ENCODE measurements at places on chromosomes 11 and 22.

- DNase-seq: no peak
Measured at GRCh38 chr11:124311269-124311668, 2.5 kb downstream of the OR8D1 start.

- DNase-seq: peak; percentile 46
Measured at GRCh38 chr11:134207538-134208239, 16.1 kb downstream of the NCAPD3 start.

GRCh38 chr11:131109257-131109656 is 193.0 kb upstream of the SNX19 start:
- DNase-seq: peak; percentile 42

GRCh38 chr11:106415510-106415909 is 338.0 kb downstream of the AASDHPPT start:
- no peak for DNase-seq

- DNase-seq: peak; percentile 54
Measured at GRCh38 chr11:110778343-110778742, 66.1 kb upstream of the ARHGAP20 start.

DNA sequence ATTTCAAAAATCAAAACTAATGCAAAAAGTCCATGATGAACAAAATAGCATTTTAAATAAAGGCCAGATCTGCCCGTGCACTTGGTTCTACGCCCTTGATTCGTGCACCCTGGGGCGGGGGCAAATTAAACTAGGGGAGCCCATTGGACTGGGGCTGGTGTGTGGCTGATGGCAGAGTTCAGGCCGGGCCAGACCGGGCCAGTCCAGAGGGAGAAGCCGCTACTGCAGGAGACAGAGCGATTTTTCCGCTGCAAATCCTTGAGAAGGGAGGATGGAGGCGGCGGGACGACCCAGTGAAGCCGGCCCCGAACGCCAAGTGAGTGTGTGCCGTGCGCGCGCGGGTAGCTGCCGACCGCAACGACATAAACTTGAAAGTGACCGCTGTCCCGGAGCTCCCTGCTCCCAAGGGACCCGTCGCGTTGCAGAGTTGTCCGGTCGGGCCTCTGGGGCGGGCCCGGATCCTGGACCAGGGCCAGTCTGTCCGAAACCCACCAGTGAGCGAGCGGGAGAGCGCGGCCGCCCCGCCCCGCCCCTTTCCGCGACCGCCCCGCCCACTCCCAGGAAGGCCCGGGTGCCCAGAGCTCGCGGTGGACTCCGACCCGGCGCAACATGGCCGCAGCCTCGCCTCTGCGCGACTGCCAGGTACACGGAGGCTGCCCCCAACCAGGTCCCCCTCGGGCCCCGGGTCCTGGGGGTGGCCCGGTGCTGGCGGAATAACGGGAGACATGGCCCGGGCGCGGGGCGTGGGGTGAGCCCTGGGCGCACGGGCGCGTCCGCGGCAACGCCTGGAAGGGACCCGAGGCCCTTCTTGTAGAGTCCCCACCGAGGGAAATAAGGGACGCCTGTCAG is at the start of gene TTC38:
TSS of gene TTC38 (plus strand) at position 578 of the 849 bp plus-strand sequence. CDS start at position 610, 32 bp downstream.
- peak; percentile 93 for DNase-seq

GRCh38 chr11:76629853-76630599 is 40.5 kb downstream of the LRRC32 start:
- DNase-seq: no peak

DNA sequence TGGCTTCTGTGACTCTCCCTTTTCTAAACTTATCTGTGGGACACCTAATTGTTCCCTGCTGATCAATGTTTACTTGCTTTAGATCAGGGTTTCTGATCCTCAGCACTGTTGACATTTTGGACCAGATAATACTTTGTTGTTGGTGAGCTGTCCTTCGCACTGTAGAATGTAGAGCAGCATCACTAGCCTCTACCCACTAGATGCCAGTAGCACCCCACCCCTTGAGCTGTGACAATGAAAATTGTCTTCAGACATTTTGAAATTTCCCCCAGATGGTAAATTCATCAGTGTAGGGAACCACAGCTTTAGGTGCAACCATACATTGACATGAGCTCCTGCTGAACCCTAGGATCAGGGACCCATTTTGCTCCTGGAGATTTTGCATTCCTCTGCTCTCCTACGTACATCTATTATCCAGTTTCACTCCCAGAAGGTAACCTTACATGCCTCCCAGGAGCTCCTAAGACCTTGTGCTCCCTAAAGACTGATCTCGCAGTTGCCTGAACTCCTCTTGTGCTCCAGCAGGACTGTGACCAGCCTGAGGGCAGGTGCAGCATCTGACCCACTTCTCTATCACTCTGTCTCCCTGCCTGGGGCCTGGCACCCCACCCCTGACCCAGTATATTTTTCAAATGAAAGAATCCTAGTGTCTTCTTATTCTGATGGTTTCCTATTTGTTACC is 107.8 kb downstream of the FAR1 start:
- DNase-seq: peak; percentile 27

GRCh38 chr11:8652140-8652539 is 30.3 kb downstream of the TRIM66 start:
- peak; percentile 98 for DNase-seq

GRCh38 chr11:32006799-32007388 is 84.0 kb upstream of the RCN1 start:
- DNase-seq: peak; percentile 69

DNA sequence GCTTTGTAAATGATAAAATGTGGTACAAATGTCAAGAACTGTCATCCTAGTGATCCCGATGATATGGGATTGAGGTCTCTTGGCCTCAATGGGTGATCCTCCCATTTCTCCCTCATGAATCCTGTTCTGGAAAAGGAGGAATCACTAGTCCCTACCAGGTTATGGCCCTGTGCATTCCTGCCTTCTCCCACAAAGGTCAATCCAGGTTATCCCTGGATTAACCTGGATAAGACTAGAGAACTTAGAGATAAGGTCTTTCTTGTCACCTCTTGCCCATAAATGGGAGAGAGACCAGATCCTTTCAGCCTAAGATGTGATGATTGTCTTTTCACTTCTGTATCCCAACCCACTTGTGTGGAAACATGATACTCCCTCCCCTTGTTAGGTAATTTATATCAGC is 396.7 kb downstream of the BUD13 start:
- no peak for DNase-seq

DNA sequence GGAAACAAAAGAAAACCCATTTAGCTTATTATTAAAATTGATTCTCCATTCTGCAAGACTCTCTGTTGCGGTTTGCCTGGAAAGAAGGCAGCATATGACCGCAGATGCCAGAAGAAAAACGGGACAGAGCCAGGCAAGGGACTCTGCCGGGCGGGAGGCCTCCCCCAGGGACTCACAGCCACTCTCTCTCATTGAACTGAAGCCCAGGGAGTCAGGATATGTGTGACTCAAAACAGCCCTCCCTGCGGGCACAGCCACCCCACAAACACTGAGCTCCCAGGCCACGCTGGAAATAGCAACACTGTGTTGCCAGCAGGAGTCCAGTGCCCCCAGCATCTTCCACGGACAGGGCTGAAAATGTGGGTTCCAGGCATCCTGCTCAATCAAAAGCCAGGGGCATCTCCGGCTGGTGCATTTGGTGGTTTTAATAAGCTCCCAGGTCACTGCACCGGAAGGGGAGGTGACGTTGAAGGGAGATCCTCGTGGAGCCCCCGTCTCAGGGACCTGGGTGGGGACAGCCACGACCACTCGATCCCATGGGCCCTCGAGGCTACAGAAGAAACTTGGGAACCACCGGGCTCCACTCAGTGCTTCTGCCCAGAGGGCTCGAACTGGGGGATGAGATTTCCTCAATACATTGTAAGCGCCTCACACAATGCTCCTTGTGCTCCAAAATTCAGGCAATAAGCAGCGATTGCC is 624.5 kb downstream of the TBC1D22A start:
- DNase-seq: no peak

DNA sequence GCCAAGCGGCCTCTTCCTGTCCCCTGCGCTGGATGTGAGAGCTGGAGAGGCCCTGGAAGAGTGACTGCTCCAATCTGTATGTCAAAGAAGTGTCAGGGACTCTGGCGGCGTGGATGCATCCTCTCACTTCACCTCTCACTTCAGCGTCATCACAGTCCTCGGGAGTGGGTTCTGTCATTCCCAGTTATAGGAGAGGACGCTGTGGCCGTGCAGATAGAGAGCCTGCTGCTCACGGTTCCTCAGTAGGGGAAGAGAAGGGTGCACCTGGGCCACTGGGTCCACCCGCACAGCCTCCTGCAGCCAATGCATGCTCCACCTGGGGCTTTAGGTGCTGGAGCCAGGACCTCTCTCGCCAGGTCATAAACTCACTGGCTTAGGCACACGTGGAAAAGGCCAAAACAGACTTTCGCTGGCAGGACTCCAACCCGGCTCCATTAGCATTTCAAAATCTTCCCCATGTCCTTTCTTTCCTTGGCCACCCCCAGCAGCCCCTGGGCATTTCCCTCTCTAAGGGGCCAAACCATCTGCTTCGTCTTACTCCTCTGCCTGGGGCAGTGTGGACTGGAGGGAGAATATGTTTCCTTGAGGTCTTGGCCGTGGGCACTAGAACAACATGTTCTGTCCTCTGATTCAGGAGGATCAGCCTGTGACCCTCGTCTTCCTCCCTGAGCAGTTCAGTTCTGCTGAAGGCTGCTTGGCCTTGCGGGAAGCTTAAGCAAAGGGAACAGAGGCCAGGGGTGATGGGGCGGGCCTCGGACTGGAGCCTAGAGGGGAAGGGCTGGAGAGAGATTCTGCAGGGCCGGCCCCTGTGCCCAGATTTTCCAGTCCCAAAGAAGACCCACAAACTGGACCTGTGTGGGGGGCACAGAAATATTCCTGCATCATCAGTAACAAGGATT is 57.8 kb downstream of the ST14 start:
- DNase-seq: no peak

DNA sequence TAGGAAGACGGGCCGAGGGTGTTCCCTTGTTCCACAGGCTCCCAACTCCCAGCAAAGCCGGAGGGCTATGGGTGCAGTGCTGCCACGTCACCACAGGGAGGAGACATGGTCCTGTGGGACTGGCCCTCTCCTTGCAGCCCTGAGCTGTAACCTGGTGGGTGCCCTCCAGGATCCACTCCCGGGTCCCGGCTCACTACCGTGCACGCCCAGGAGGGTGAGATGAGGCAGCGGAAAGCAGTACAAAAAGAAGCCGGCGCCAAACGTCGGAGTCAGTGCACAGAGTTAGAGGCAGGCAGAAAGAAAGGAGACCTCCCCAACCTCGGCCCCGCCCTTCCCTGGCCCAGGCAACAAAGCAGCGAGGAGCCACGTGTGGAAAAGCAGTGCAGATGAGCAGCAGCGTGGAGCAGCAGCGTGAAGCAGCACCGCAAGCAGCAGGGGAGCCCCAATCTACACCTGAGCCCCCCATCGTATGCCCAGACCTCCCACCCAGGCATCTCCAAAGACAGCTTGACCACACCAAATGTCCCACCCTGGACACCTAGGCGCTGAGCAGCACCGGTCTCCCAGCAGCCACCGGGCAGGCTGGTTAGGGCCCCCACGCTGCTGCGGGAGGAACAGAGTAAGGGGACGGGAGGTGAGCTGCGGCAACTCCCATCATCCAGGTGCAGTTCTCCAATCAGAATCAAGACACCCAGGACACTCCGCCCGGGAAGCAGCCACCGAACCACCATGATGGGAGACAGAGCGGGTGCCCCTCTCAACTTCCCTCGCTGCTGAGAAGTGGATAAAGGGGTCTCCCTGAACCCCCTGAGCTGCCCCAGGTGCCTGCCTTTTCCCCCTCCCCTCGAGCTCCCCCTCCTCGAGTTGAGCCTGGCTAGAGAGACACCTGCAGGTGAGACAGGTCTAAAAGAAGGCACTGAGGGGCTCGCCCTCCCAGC is 28.8 kb downstream of the IGSF9B start:
- DNase-seq: peak; percentile 75

GRCh38 chr22:29184849-29185490 is 20.7 kb upstream of the EMID1 start:
- no peak for DNase-seq

- DNase-seq: no peak
Measured at GRCh38 chr11:28736256-28736655, 628.1 kb downstream of the METTL15 start.
